ENCODE measurements at places on chromosomes 2 and 18. TPM values are rescaled to one million over a fixed set of nuclear protein-coding genes. Genes with fewer than 3 reads are reported as not detected.

DNA sequence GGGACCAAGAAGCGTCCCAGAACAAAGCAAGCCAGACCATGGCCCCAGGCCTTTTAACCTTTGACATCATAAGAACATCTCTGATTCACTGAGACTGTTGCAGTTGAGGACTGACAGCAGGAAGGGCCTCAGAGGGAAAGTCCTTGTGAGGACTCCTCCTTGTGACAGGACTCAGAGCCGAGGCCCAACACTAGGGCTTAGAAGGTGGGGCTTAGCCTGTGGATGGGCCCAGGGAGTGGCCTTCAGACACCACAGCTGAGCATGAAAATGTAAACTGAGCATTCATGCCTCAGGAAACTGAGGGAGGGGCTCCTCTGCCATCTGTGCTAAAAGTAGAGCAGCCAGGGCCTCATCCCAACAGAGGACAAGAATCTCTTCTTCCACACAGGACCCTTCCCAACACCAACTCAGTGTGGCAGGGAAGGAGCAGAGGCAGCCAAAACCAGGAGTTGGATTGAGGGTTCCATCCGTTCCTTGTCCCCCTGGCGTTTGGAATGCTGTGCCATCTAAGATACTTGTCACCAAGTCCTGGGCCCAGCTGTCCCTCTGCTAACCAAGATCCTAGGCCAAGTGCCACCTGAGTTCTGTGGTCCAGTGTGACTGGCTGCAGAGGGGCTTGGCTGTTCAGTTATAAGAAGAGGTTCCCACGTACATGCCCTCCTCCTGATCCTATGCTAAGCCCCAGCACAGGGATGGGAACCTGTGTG is 37.5 kb upstream of the CAB39 start:
- no peak for DNase-seq

DNA sequence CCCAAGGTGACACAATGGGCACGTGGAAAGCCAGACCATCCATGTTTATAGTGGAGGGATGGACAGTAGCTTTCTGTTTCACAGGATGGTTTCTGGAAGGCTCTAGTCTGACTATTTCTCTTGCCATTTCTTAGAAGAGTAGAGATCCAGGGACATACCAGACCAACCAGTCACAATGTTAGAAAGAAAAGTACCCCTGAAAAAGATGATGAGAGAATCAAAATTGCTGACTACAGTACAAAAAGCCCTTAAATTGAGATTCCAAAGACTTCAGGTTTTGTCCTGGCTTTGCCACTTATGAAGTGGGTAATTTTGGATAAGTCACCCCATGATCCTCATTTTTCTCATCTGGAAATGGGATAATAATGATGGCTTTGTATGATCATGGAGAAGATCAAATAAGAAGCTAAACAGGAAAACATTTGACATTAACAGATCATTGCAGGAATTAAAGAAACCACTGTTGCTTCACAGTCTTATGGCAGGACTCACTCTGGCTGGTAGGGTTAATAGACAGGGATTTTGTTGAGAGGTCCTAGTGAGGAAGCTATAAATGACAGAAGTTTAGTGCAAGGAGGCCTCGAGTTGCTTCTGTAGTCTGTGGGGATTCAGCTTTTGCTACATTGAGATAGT is 386.0 kb downstream of the IRS1 start:
- no peak for DNase-seq

- DNase-seq: no peak
These were observed 748.7 kb downstream of the RNF144A start for GRCh38 chr2:7665880-7666279.

Gene HOXD9
- 84.0 TPM for polyA plus RNA-seq

Data from left kidney (tissue), 8 donors.